ENCODE measurements at places on chromosomes 1 and 21.

GRCh38 chr1:247113094-247113497 is 8.9 kb upstream of the ZNF669 start:
- DNase-seq: no peak

GRCh38 chr1:15703562-15703961 is 19.4 kb downstream of the PLEKHM2 start:
- peak; percentile 89 for DNase-seq

DNA sequence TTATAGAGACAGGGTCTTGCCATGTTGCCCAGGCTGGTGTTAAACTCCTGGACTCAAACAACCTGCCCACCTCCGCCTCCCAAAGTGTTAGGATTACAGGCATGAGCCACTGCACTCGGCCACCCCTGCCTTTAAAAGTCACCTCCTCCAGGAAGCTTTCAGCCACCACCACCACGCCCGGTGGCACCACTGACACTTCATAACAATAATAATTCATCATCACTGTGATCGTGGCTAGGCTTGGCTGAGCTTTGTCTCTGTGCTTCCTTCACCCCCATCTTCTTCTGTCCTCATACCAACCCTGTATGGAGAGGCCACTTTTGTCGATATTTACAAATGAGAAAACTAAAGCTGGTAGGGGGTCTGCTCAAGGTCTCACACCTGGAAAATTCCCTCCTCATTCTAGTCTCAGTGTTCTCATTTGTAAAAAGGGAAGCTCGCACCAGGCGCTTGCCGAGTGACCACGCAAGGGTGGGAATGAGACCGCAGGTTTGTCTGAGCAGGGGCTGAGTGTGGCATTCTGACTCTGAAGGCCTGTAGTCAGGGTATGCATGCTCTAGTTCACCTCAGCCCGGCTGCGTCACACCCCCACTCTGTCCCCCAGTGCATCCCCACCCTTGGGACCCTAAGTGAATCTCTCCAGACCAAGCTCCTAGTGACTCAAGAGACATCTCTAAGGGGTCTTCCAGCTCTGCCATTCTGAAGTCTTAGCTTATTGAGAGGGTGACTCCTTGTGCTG is 12.9 kb upstream of the EPHA2 start:
- no peak for DNase-seq

DNA sequence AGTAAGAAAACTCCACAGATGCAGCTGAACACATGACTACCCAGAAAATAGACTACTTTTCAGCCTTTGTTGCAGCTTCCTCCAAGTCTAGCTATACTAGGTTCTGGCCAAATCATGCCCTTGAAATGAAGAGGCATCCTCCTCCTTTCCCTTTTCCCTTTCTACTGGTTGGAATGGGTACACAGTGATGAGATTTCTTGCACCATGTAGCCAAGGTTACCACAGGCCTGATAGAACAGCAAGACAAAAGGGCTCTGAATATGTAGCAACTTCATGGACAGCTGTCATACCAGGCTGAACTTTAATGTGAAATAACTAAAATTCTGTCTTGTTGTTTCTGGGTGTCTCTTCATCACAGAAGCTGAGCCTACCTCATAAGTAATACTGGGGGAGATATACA is 146.5 kb downstream of the PDE4B start:
- no peak for DNase-seq

DNA sequence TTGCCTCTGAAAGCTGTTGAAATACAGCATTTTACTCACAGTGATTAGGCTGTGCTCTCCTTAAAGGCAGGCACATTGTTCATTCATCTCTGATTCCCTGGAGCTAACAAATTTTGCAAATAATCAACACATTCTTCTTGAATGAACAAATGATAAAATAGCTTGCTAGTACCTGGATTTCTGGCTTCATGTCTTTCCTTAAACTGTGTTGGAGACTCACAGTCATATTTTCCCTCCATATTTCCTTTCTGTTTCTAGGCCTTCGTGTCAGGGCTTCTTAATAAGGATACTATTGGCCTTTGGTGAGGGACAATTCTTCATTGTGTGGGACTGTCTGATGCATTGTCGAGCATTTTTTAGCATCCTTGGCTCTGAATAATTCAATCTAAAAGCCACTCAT is 9.7 kb downstream of the HSD11B1 start:
- no peak for DNase-seq

Data from fibroblast of skin of right biceps (primary cell).